ENCODE measurements at places on chromosomes 5 and 9.

DNA sequence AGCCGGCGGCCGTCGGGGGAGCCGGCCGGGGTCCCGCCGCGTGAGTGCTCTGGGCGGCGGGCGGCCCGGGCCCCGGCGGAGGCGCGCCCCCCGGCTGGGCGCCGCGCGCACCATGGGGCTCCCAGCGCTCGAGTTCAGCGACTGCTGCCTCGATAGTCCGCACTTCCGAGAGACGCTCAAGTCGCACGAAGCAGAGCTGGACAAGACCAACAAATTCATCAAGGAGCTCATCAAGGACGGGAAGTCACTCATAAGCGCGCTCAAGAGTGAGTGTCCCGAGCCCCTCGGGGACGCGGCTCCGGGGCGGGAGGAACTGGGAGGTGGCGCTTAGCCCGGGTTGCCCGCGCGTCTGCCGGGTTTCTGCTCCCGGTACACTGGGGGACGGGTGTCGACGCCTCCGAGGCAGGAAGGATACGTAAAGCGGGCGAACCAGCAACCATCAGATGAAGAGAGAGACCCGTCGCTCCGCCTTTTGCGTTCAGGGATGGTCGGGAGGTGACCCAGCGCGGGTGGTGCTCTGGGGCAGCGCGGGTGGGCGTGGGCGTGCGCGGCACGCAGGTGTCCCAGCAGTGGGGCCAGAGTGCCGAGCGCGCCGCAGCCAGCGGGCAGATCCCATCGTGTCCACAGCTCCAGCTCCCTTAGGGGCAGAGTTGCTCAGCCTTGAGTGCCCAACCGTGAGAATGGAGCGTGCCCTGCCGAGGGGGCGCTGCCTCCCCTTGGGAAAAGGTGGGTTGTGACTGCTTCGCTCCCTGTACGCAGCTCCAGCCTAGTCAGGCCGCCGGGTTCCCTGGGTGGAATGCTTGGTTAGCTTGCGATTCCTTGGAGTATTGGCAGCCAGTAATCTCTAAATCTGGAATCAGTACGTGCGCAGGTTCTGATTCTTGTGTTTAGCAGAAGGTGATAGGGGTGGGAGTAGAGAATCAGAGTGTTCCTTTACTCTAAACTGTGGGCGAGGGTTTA lies 753 bp downstream of the ARHGAP26 start:
- no peak for DNase-seq

GRCh38 chr9:37999588-38000189 lies 69.3 kb downstream of the SHB start:
- no peak for DNase-seq

DNA sequence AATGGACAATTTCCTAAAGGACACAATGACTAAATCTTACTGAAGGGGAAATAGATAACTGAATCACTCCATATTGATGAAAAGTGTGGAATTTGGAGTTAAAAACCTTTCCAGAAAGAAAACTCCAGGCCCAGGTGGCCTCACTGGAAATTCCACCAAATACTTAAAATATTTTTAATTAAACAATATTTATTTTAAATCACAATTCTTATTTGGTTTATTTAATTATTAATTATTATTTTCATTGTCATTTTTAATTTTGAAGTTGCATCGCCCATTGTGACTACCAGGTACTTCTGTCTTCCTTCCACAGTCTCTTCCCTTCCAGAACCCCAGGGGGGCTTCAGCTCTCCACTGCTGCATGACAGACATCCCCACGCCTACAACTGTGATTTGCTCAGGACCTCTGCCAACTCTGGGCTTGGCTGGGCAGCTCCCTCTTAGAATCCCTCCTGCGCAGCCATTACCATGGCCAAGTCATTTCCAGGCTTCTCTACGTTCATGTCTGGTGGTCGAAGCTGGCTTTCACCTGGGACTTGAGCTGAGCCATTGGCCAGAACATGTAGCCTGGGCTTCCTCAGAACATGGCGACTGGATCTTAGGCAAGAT lies 16.4 kb upstream of the GADD45G start:
- DNase-seq: no peak

- no peak for DNase-seq
Measured at GRCh38 chr5:150066901-150067396, 19.4 kb downstream of the CSF1R start.

DNA sequence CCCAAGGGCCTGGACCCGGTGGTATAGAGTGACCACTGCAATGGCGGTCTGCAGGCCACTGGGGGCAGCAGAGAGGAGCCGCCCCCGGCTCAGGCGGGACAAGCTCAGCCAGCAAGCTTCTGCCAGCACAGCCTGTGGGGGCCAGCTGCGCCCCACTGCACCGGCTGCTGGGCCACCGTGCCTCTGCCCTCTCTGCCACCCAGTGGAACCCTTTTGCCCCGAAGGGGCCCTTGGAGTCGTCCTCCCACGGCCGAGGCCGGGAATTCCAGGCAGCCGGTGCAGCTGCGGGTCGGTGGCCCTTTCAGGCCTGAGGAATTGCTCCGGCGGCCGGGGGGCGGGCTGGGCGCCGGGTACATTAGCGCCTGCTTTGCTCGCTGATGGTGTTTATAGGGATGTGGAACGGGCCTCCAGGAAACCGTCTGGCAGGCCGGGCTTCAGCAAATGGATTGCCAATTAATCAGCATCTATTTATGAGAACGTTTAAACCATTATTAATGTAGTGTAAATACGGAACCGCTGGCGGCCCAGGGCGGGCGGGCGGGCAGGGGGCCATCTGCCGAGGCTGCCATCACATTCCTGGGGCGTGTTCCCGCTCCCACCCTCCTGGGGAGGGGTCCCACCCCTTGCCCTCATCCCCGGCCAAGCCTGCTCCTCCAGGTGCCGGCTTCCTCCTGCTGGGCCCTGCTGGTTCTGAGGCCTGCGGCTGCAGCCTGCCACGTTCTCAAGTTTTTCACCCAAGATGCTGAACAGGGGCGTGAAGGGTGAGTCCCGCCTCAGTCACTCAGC lies 127.4 kb downstream of the BARX1 start:
- DNase-seq: no peak

GRCh38 chr5:6634788-6635430 lies 1.7 kb downstream of the SRD5A1 start:
- no peak for DNase-seq

DNA sequence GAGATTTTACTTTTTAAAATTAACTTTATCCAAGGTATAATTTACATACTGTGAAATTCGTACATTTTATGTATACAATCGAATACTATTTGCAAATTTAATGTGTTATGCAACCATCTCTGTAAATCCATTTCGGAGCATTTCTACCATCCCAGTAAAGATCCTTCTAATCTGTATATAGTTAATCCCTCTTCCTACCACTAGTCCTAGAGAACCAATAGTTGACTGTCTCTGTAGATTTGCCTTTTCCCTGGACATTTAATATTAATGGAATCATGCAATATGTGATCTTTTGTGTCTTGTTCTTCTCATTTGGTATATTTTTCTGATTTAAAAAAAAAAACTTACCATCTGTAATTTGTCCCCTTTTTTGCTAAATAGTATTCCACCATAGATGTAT lies 74.8 kb downstream of the RAB24 start:
- DNase-seq: no peak

DNA sequence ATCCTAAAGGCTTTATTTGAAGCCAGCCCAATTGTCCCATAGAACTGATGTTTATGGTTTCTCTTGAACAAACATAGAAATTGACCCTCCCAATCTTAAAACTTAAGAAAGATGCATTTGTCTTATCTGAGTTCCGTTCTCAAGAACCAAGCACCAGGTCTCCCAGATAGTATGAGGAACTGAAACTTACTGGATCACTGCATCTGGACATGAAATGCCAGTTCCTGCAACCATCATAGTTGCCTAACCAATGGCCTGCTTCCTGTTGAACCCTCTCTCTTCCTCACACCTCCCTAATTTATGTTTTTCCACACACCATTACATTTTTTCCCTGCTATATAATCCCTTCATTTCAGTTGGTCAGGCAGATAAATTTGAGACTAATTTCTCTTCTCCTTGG lies 478.9 kb downstream of the HTR1A start:
- no peak for DNase-seq
